8988T (cell line): ENCODE measurements at places on chromosomes 3 and 15.

GRCh38 chr15:48500595-48500994 is 144.9 kb downstream of the FBN1 start:
- DNase-seq: no peak

GRCh38 chr15:40906991-40907802 is 12.9 kb downstream of the VPS18 start:
- no peak for DNase-seq

- DNase-seq: no peak
Measured at GRCh38 chr3:16802389-16802788, 82.4 kb upstream of the PLCL2 start.

GRCh38 chr15:33152502-33153109 is 41.9 kb downstream of the FMN1 start:
- no peak for DNase-seq

DNA sequence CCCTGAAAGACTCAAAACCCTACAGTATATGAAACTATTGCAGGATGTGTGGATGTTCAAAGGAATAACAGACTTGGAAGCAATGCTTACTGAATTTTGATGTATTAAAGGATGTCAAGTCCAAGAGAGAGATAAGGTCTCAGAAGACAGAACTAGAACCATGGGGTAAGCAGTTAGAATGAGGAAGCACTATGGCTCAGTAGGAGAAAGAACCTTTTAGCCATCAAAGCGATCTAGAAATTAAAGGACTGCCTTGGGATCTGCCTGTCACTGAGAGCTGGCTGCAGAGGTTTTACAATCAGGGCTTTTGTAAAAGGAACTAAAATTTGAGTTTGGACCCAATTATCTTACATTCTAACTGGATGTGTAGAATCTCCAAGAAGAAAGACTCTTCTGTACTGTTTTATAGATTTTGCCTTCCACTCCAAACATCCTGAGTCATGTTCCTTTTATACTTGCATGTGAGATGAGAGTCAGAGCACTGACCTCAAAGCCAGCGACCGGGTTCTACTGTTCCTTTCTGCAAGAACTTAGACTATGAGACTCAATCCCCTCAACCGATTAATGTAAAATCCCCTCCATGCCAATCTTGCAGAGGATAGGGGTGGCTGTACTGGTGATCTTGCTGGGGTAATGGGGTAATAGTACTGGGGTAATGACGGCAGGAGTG is 412.3 kb upstream of the TPRG1 start:
- no peak for DNase-seq

GRCh38 chr15:100895721-100896120 is 16.1 kb downstream of the ALDH1A3 start:
- no peak for DNase-seq

DNA sequence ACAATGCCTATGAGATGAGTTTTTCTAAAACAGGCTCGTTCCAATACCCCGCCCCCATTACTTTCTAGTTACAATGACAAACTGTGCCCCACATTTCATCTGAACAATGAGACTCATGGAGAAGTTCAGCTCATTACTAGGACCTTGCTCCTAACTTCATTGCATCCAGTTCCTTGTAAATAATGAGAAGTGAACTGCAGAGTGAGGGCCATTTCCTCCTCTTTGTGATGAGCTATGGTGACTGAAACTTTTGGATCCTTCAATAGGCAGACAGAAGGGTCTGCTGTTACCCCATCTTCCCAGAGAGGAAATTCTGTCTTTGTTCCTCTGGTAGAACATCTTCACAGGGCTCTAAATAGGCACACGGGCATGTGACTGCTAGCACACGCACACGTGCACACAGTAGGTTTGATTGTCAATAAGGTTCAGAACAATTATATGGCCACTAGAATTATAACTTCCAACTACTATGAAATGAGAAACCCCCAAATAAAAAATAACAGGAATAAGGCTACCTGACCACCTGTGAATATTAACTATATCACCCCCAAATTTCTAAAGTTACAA is 51.8 kb downstream of the SERP1 start:
- no peak for DNase-seq

DNA sequence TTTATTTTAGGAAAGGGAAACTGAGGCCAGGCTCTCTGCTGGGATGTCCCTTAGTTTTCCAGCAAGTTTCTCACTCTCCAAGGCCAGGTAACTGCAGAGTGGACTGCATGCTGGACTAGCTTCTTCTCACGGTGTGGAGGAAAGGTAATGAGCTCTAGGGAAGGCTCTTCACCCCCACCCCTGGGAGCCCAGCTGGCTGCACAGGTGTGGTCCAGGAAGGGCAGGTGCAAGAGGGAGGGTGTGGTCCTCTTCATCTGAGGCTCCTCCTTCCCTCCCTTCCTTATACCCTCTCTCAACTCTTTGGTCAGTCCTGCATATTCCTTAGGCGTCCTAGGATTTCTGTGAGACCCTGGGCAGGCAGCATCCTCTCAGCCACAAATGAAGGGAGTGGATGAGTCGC is 33.9 kb downstream of the RNU5B-1 start:
- DNase-seq: no peak
